ENCODE measurements at places on chromosomes 2 and 18.
A peak's percentile ranks its signal among the peaks of the same experiment; 100 is the strongest.

DNA sequence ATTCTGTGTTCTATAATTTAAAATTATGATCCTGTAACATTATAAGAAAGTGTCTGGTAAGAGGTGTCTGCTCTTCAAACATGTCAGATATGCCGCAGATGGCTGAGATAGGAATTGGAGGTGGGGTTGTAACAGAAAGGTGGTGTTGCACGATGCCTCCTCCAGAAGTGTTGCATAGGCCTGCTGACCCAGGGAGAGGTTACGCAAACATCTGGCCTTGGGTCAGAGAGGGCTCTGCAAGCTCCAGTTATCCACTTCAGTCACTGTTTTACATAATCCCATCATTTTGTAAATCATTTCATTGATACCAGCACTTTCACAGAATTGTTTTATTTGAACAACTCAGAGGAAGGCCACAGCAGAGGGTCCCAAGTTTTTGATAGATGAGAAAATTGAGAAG, 256.5 kb downstream of the OSR1 start:
- no peak for DNase-seq

GRCh38 chr2:10120877-10121574, 1.5 kb upstream of the RRM2 start:
- DNase-seq: no peak

- DNase-seq: no peak
Observed at GRCh38 chr18:2970772-2971659, 41.9 kb downstream of the LPIN2 start.

GRCh38 chr2:107006836-107007235, 120.9 kb upstream of the ST6GAL2 start:
- DNase-seq: no peak

DNA sequence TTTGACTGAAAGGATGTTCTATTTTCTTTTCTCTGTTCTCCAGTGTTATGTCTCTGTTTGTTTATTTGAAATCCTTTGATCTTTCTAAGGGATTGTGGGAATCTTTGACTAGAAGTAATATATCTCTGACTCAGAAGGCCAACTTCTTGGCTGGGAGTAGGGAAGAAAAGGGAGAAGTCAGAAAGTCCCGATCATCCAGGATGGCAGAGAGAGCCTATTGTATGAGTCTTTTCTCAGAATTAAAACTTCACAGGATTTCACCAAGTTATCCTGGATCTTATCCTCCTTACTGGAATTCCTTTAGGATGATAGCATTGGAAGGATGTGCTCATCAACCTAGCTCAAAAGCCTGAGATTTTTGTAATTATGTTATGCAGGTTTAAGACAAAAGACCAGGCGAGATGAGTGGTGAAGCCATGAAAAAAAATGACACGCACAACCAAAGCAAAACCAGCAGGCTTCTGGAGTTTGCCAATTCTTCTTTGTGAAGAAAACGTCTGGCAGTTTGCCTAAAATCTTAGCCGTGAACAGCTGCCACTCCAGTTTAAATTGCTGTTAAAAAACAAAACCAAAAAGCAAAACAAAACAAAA, 383.6 kb upstream of the SMIM21 start:
- DNase-seq: no peak

GRCh38 chr2:105935063-105935462, 190.4 kb downstream of the NCK2 start:
- no peak for DNase-seq

DNA sequence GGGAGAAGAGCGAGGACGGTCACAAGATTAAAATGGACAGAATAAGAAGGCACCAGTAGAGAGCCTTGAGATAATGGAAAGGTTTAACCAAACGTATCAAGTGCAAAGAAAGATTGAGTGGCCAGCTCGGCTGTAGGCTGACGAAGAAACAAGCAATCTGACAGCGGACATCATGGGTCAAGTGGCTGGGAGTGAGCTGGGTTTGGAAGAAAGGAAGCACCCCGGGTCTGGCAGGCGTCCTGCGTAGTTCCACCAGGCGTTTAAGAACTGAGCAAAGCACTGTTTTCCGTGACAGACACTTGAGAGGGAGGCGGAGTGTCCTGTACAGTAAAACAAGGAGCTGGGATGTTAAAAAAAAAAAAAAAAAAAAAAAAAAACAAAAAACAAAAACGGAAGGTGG, 27.1 kb downstream of the DAPL1 start:
- no peak for DNase-seq

- DNase-seq: no peak
Observed at GRCh38 chr2:170217778-170218251, 39.9 kb downstream of the MYO3B start.

- no peak for DNase-seq
Observed at GRCh38 chr2:188450732-188451483, 159.2 kb downstream of the GULP1 start.

GRCh38 chr18:63878343-63878742, 9.2 kb upstream of the SERPINB2 start:
- DNase-seq: no peak

DNA sequence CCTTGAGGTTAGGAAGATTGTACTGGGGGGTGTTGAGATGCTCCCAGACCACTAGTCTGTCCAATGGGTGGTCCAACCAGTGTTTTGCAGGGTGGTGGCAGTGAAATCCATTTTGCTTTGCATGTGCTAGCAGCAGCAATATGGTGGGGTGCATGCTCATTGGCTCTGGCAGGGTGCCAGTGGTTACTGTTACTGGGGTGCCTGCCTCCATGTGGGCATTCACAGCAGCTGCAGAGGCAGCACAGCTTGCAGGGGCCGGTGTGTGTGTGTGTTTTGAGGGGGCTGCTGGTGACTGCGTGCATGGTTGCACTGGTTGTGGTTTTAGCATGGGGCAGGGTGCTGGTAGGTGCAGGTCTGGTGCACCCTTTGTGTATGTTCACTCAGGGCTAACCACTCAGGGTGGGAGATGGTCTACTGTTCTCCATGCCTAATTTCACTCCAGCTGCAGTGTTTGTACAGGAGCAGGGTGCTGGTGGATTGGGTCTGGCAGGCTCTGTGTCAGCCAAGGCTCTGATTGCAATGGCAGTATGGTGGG, 265.4 kb downstream of the NUP35 start:
- DNase-seq: no peak

- no peak for DNase-seq
Observed at GRCh38 chr2:176473177-176473576, 203.9 kb downstream of the MTX2 start.

- DNase-seq: no peak
Observed at GRCh38 chr18:58566556-58567292, 62.2 kb downstream of the ALPK2 start.

GRCh38 chr2:58891828-58892377, 650.8 kb upstream of the FANCL start:
- DNase-seq: no peak

DNA sequence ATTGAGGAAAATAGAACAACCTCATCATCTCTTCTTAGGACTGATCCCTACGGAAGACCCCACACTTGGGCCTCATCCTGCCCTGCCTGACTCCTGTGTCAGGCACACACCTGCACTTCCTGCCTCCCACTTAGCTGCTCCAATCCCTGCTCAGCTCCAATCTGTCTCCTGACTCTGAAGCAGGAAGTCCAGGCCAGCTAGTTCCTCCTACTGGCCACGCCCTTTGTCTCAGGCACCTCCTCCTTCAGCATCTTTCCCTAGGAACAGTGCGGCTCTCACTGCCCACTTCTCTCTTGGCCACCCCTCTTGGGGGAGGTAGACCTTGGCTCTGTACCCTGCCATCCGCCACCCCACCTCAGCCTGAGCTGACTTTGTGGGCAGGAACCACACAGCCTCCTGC, 135.8 kb downstream of the CELF4 start:
- DNase-seq: no peak

DNA sequence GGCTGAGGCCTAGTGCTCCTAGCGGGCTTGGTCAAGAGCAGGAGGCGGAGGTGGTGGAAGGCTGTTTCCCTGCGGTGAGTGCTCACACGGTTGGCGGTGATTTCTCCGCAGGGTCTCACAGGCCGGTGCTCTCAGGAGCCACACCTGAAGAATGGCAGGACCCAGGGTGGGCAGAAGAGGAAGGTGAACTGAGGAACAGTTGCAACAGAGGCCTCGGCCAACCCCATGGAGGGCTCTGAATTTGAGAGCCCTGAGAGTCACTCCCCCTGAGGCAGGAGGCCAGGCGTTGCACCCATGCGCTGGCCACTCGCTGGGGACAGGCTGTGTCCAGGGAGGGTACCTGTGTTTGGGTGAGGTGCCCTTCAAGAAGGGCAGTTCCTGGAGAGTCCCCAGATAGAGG, 35.3 kb upstream of the ZNF516 start:
- no peak for DNase-seq

GRCh38 chr2:232652505-232652851, 19.1 kb downstream of the EFHD1 start:
- no peak for DNase-seq

DNA sequence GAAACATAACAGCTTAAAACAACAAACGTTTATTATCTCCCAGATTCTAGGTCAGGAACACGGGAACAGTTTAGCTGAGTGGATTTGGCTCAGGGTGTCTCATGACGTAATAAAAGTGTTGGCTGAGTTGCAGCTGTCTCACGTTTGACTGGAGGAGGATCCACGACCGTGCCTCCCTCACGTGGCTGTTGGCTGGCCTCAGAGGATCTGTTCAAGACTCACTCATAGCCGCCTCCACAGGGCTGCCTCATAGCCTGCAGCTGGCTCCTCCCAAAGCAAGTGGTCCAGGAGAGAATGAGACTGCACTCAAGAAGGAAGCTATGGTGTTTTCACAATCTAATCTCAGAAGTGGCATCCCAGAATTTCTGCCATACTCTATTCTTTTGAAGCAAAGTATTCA, 167.1 kb downstream of the RPRM start:
- no peak for DNase-seq

DNA sequence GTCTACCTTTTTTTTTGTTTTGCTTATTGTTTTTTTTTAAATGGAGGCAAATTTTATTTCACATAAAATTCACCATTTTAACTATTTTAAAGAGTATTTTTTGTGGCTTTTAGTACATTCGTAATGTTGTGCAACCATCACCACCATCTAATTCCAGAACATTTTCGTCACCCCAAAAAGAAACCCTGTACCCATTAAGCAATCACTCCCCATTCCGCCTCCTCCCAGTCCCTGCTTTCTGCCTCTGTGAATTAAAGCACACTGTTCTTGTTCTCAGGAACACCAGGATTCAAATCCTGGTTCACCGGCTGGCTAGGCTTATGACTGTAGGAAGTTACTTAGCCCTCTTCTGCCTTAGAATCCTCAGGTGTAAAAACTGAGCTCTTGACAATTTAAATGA, 36.9 kb upstream of the EPAS1 start:
- no peak for DNase-seq

DNA sequence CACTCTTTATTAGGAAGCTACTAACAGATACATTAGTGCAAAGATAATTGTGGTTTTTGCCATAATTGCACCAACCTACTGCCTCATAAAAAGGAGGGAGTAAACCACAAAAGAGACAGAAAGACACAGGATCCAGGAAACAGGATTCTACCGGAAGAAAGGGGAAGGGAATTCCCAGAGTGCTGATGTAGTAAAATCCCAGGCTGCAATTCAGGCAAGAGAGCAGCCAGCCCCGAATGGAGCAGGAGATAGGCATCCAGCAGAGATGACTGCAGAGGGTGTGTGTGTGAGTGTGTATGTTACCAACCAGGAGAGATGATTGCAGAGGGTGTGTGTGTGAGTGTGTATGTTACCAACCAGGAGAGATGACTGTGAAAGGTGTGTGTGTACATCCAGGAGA, 84.4 kb downstream of the KCNS3 start:
- DNase-seq: no peak

DNA sequence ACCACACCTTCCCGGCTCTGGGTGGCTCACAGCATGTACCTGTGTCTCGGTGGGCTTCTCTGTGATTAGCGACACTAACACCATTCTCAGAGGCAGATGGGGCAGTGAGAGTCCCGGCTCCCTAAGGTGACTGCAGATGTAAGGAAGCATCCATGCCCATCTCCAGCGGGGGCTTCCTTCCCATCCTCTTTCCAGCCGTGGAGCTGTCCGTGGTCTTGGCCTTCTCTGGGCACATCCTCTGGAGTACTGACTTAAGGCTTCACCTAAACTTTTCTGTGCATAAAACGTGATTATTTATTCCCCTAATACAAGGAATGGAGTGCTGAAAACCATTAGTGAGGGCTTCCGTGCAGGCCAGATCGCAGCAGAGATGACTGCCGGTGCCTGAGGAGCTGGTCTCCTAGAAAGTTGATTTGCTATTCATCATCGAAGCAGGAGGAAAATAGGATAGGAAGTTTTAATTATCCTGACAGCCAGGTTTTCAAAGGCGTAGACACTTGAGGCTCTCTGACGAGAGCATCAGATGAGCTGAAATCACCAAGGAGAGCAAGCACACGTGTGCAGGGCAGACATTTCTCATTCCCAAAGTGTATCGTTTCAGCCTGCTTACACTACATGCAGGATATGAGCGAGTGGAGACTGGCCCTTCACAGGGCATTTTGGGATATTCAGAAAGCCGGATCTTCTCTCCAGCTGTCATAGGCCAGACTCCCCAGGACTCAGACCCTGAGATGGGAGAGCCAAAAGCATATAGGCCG, 186.1 kb upstream of the SALL3 start:
- no peak for DNase-seq

GRCh38 chr18:77208964-77209363, 40.7 kb upstream of the GALR1 start:
- peak; percentile 69 for DNase-seq
